Hematopoietic multipotent progenitor cell treated with erythropoietin and hydrocortisone succinate and interleukin-3 and kit ligand, for 4 days (in vitro differentiated cells): ENCODE measurements at places on chromosomes 1 and 21.

DNA sequence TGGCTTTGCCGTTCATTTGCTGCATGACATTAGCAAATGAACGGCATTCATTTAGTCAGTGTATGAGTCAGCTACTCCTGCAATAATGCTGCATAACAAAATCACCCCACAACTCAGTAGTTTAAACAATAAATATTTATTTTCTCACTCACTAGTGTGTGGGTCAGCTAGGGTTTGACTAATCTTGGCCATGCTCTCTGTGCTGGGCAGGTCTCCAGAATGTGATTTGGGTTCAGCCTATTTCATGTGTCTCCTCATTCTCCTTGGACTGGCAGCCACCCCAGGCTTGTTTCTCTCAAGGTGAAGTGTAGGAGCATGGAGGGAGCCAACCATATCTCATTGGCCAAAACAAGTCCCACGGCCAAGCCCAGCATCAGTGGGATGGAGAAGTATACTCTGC lies 104.3 kb downstream of the LACTBL1 start:
- no peak for DNase-seq

- DNase-seq = no peak
Observed at GRCh38 chr1:245105815-245106410, 48.9 kb upstream of the KIF26B start.

GRCh38 chr1:172399756-172400721 lies 20.4 kb upstream of the C1orf105 start:
- no peak for DNase-seq

DNA sequence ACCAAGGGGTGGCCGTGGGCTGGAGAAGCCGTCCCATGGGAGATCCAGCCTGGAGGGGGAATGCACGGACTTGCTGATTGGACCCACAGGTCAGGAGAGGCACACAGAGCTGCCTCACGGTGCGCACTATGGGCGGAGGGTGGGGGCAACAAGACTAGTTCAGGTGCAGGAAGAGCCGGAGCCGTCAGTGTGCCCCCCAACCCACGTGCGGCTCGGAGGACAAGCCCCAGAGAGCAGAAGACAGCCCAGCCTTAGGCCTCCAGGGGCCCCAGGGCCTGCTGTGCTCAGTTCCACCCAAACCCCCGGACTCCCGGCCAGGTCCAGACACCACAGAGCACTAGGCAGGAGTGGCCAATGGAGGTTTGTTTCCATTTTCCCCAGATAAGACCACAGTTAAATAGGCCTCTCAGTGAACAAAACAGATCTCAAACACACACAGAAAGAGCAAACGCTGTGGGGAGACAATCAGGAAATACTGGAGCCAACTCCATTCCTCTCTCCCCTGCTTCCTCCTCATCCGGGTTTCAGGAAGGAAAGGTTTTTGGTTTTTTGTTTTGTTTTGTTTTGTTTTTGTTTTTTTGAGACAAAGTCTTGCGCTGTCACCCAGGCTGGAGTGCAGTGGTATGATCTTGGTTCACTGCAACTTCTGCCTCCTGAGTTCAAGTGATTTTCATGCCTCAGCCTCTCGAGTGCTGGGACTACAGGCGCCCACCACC lies 84.2 kb downstream of the ADSS2 start:
- DNase-seq = no peak

GRCh38 chr1:34863501-34863900 lies 4.0 kb upstream of the SMIM12 start:
- no peak for DNase-seq

DNA sequence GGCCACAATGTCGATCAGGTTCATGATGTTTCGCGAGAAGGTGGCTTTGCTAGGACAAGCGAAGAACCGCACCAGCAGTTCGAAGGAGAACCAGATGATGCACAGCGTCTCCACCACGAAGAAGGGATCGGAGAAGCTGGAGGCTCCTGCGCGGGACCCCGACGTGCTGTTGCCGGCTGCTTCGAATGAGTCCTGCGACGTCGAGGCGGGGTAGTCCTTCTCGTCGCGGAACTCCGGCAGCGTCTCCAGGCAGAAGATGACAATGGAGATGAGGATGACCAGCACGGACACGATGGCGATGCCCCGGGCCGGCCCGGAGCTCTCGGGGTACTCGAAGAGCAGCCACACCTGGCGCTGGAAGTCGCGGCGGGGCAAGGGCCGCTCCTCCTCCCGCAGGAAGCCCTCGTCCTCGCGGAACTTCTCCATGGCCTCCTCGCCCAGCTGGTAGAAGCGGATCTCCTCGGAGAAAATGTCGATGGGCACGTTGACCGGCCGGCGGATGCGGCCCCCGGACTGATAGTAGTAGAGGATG lies 869 bp downstream of the KCNA3 start:
- DNase-seq = no peak

DNA sequence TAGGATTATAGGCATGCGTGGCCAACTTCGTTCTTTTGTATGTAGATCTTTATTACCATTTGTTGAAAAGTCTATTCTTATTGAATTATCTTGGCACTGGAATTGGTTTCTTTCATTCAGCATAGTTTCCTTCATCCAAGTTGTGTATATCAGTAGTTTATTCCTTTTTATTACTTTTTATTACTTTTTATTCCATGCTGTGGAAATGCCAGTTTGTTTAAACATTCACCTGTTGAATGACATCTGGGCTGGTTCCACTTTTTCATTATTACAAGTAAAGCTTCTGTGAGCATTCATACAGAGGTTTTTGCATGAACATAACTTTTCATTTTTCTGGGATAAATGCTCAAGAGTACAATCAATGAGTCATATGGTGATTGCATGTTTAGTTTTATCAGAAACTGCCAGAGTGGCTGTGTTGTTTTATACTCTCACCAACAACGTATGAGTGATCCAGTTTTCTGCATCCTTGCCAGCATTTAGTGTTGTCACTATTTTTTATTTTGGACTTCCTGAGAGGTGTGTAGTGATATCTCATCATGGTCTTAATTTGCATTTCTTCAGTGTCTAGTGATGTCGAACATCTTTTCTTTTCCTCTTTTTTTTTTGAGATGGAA lies 28.6 kb downstream of the PTPRU start:
- no peak for DNase-seq

- no peak for DNase-seq
Observed at GRCh38 chr1:25255706-25256577, 8.7 kb upstream of the RSRP1 start.

DNA sequence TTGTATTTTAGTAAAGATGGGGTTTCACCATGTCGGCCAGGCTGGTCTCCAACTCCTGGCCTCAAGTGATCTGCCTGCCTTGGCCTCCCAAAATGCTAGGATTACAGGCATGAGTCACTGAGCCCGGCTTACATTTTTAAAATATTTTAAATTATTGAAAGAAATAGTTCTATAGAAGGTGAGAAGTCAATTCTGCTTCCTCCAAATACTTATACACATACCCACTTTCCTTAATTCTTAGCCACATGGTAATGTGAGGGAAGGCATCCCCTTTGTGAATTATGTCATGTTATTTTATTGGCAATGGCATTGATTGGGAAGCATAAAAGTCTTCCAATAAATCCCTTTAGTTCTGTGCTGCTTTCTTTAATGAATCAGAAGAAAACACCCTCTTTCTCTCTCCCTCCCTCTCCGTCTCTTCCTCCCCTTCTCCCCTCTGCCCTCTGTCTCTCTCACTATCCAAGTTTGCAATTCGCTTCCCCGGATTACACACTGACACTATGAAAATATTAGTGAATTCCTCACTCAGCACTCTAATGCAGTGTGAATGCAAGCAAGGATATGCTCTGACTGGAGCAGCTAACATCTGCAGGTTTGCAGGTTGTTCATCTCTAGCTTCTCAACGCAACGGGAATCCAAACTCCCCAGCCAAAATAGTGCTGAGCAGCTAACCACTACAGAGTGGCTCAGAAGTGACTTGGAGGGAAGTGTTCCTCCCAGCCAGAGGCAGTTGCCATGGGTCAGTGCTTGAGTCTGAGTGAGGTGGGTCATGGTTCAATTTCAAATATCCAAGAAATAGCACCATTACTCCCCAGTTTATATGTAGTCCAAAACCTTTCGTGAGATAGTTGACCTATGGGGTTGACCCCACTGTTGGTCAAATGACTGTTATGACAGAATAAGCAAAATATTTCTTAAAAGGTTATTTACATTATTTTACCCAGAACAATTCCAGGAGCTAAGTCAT lies 77.8 kb upstream of the CD55 start:
- no peak for DNase-seq

DNA sequence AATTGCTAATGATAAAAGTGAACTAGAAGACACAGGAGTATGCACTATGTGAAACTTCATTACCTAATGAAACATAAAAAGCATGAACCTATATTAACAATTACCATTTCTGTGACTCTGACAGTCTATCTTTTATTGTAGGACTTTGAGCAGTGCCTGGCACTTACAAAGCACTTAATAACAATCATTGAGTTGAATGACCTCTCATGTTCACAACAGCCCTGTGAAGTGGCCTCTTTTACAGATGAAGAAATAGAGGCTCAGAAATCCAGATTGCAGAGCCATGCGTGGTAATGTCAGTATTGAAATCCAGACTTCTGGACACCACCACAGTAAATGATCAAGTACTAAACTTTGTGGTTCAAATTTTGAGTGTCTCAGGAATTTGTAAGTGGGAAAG lies 326.4 kb downstream of the NTNG1 start:
- DNase-seq = no peak

DNA sequence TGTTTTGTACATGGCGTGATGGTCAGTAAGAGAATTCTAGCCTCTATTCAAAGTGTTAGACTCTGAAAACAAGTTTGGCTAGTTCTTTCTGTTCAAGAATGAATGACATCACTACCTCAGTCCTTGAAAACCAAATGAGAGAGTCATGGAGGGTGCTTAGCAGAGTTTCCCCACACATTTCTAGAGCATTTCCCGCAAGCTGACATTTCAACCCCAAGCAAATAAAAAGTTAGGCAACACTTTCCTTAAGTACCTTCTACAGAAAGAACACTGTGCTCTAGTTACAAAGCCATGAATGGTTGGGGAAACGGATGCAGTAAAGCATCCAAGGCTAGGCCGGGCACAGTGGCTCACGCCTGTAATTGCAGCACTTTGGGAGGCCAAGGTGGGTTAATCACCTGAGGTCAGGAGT lies 47.9 kb upstream of the SLC44A3 start:
- no peak for DNase-seq

- peak; percentile 35 for DNase-seq
Observed at GRCh38 chr21:33071770-33072306, 1.9 kb downstream of the OLIG1 start.

GRCh38 chr1:91412371-91412770 lies 7.7 kb upstream of the HFM1 start:
- no peak for DNase-seq

DNA sequence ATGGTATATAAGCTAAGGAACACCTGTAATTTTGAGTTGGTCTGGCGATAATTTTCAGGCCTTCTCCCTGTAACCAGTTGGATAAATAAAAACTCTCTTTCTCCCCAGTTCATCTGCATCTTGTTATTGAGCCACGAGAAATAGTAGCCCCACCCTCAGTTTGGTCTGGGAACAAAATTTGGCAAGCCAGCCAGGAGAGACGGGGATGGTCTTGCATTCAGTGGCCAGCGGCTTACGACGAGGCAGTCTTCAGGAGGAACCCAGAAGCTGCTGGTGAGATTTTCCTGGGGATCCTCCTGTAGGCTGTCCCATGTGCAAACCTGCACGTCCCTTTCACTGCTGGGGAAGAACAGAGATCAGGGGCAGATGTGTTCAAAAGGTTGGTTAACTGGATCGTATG lies 174.6 kb downstream of the PLA2G4A start:
- DNase-seq = no peak

- peak; percentile 36 for DNase-seq
Observed at GRCh38 chr1:211517006-211517405, 25.0 kb upstream of the RD3 start.

GRCh38 chr1:232636799-232637198 lies 6.9 kb upstream of the SIPA1L2 start:
- DNase-seq = no peak

DNA sequence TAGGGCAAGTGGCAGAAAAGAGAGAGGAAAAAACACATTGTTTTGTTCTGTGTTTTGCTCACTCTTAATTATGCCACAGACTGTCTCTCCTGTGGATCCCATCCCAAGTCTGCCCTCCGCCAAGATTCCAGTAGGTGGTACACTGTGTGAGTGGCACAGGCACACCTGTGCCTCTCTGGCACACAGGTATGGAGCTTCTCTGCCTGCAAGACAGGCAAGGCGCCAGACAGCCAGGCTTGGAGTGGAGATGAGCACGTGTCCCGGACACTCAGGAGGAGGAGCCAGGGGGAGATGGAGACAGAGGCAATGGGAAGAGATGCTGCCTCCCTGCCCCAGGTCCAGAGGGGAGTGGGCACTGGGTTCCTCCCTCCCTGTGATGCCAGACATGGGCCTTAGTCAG lies 6.5 kb upstream of the GRIK3 start:
- DNase-seq = no peak

DNA sequence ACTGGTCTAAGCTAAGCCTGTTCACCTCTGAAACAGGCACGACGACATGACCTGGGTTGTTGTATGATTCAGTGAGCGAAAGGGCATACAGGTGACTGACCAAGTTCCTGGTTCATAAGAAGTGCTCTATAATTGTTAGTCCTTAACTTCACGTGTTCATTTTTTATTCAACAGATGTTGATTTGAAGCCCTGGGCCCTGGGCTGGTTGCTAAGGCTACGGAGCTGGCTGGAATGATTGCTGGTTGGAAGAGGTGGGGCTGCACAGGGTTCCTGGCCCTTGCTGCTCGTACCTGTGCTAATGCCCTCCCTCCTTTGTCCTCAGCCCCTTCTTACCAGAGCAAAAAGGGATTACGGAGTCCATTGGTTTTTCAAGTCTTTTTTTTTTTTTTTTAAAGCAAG lies 111.3 kb upstream of the CSF3R start:
- no peak for DNase-seq

GRCh38 chr1:2208309-2209239 lies 14.0 kb upstream of the FAAP20 start:
- no peak for DNase-seq

- DNase-seq = peak; percentile 49
Observed at GRCh38 chr1:112263453-112263852, 132.6 kb upstream of the CTTNBP2NL start.

DNA sequence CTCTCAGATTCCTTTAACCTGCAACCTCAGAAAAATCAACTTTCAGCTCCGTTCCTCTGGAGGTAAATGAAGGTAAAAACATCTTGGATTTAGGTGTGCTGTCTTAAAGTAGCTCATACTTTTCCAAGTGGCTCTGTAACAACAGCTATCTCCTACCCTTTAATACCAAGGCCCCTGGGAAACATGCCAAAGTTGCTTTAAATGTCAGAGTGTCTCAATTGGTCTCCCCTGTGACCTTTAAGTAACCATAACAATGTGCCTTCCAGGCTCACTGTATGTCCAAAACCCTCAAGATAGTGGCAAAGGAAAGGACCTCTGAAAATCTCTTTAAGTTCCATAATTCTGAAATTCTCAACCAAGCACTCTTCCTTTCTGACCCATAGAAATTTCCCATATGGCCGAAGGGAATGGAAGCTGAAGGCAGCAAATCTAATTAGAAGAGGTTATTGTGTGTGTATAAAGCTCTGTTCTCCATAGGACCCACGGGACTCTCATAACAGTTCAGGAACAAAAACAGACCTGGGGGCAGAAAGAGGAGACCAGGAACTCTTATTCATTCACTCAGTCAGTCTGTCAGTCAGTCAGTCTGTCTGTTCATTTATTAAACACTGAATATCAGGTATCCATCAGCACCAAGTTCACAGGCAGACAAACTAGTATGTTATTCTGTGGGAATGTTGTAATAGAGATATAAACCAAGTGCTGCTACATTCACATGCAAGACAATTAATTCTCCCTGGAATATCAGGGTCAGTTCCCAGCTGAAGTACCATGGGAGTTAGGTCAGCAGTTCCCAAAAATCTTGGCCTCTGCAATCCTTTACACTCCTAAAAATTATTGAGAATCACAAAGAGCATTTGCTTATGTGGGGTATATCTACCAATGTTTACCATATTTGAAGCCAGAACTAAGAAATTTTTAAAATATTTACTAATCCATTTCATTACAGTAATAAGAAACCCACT lies 19.1 kb downstream of the ASTN1 start:
- DNase-seq = no peak
